AG09319 (cell line): ENCODE measurements at places on chromosomes 4 and X.

- no peak for DNase-seq
Observed at GRCh38 chr4:177404342-177404741, 37.9 kb downstream of the AGA start.

GRCh38 chrX:10111364-10112148, 45.2 kb upstream of the CLCN4 start:
- no peak for DNase-seq

DNA sequence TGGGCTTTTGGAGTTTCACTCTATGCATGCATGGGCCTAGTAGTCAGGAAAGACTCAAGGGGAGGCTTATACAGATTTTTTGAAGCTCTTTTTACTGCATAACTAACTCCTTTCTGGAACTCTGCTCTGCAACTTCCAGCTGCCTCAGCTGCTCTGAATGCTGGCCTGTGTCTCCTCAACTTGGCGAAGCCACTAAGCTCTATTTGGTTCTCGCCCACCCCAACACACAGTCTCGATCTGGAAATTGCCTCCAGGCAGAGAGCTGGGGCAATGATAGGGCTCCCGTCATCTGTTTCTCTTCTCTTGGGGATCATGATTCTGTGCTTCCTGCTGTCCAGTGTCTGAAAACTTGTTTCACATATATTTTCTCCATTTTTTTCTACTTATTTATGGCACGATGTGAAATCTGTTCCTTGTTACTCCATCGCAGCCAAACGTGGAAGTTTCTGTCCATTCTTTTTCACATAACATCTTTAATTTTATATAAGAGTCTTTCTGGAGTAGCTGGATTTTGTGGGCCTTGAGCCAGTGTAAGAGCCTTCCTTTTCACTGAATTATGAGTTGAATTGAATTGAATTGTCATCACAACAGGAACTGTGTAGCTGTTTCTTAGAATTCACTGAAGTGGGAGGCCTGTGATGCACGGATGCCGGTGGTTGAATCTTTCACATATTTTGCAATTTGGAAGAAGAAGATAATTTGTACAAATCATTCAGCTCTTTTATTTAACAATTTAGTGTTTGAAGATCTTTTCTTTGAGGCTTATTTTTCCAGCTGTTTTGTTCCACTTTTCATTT, 9.0 kb downstream of the ZNF275 start:
- no peak for DNase-seq

- no peak for DNase-seq
Observed at GRCh38 chr4:74873545-74874301, 59.2 kb upstream of the PARM1 start.

DNA sequence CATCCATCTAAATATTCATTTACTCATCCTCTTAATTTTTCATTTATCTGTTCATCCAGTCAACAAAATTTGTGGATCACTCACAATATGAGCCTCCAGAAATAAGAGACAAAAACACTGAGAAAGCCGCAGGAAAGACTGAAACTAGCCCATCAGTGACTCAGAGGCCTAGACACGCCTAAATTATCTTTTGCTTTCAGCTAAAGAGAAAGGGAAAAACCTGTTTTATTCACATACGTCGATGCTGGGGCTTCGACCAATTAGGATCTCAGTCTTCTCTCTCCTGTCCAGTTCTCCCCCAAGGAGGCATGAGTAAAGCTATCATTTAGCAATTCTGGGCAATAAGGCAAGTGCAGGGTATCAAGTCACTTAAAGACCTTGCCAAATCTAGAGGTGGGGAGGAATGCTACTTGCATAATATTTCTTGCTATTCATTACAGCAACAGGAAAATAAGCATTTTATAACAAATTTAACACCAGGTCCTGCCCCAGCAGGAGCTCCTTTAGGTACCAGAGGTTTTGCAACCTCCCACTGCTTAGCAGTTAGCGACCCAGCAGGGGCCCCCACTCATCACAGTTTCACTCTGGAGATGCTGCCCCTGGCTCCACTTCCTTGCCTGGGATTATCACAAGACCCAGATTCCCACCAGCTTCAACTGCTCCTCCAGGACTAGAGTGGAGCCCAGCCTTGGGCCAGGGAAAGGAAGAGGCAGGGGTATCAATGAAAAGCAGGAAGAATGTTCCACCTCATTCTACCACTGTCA, 30.1 kb upstream of the TMEM154 start:
- no peak for DNase-seq

- no peak for DNase-seq
Observed at GRCh38 chrX:128961290-128961689, 562.0 kb downstream of the SMARCA1 start.

GRCh38 chr4:101103381-101104142, 243.8 kb downstream of the PPP3CA start:
- DNase-seq: no peak

DNA sequence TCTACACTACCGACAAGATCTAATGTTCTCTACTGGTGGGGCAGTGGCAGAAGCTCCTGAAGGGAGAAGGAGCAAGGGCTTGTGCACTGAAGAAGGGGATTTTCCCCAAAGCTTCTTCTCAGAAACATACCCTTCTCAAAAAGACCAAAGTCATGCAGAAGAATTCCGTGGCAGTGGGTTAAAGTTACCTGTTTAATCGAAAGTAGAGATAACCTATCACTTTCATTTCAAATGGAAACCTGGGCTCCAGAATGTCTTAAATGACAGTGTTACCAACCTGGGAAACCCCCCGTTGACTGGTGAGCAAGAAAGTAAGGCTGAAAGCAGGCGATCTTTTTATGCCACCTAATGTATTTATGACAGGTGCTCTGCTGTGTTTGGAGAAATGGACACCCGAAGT, 92.5 kb upstream of the TEX13D start:
- DNase-seq: no peak

DNA sequence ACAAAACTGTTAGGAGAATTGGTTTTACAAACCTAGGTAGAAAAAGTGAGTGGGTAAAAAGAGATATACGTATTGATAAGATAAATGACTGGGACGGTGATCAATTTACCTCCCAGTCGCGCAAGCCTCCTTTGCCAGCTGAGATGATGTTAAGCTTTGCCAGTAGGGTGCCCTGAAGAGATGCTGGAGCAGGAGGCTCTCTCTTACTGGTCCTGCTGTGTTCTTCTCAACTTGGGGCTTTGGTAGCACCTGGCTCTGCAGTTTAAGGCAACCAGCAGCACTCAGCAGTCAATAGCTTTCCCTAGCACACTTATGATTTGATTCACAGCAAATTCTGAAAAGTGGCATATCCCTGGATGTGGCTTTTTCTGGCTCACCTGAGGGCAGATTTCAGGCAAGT, 1461.7 kb downstream of the ADGRL3 start:
- no peak for DNase-seq

- no peak for DNase-seq
Observed at GRCh38 chrX:132017431-132018185, 5.5 kb upstream of the STK26 start.

GRCh38 chr4:174265916-174266315, 17.6 kb downstream of the FBXO8 start:
- DNase-seq: no peak

DNA sequence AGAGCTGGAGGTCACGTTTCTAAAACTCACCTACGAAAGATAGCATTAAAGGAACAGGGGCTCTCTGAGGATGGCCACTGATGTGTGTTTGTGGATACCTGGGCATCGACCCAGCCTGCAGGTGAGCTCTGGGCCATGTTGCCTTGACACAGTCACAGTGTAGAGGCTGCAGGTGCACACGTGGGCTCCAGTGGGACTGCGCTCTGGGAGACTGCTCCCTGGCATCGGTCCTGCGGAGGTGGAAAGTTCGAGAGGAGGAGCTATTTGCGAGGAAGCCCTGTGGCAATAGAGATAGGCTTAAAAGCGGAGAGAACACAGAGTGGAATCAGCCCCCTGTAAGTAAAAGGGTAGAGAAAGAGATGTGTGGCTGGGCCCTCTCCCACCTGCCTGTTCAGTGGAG, 12.3 kb upstream of the TADA2B start:
- no peak for DNase-seq

DNA sequence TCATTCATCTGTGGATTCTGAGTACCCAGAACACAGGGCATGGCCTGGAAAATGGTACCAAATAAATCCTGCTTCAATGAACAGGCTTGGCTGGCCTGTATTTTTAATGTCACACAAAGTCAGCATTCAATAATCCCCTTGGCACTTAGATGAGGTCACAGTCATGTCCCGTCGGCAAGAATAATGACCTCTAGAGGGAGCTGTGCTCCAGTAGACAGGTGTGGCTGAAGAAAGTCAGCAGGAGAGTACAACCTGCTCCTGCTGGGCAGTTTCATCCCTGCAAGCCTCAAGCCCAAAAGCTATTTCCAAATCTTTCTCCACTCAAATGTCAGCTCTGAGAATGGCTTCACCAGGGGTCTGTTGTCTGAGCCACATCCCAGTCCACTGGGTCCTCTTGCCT, 404.0 kb upstream of the F9 start:
- DNase-seq: no peak

GRCh38 chr4:80173841-80174240, 23.5 kb upstream of the PRDM8 start:
- DNase-seq: no peak

- no peak for DNase-seq
Observed at GRCh38 chr4:12137575-12137974, 708.9 kb upstream of the HS3ST1 start.

- DNase-seq: no peak
Observed at GRCh38 chr4:99634742-99635360, 22.8 kb downstream of the C4orf54 start.

- no peak for DNase-seq
Observed at GRCh38 chr4:184166736-184167135, 50.9 kb downstream of the ENPP6 start.
